ENCODE measurements at places on chromosomes 6 and 20.

GRCh38 chr20:12978126-12978394, 30.7 kb upstream of the SPTLC3 start:
- no peak for DNase-seq

DNA sequence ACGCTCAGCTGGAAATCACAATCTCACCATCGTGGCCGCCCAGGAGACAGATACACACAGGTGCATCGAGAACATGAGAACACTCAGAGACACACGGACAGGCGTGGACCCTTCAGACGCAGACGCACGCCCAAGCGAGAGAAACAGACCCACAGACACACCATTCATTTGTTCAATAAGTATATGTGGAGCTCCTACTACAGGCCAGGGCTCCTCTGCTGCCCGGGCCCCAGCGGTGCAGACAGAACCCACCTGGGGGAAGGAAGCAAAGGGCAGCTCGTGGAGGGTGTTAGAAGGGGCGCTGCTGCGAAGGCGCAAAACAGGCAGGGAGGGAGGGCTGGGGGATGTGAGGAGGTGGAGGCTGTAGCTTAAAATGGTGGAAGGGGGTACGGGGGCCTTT, 39.2 kb downstream of the SRC start:
- DNase-seq, result no peak

GRCh38 chr6:1856381-1856780, 246.7 kb downstream of the FOXC1 start:
- no peak for DNase-seq

DNA sequence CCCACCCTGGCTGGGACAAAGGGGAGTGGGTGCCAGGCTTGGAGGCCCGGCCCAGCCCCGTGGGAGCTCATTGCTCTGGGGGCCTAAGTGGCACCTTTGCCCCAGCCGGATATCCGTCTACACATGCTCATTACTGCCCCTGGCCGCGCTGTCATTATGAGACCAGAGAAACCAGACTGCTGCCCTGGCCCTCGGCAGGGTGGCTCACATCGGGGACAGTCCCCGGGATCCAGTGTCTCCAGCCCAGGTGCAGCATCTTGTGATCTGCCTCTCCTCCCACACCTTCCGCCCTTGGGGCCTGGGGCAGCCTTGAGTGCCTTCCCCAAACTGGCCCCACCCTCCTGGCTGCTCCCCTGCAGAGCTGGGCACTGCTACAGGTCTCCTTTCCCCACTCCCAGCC, 4.9 kb downstream of the SRMS start:
- DNase-seq, result no peak

DNA sequence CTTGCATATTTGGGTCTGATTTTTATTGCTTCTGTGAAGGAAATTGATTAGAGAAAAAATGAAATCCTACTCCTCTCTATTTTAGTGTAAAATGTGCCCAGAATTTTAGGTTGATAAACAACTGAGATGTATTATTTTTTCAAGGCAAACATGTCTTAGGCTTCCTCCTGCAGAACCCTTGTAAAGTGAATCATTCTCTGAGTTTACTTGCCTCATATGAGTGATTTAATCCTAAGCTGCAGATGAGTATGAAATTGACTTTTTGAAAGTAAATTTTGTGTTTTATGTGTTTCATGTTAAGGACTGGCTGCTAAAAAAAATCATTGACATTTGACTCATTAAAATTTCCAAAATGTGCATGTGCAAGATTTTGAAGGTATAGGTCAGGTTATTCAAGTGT, 138.5 kb upstream of the PHACTR1 start:
- DNase-seq, result no peak

- no peak for DNase-seq
Measured at GRCh38 chr6:43253401-43253800, 10.1 kb downstream of the TTBK1 start.
